Smooth muscle cell of the umbilical artery (primary cell): ENCODE measurements at places on chromosomes 13 and 19. TPM values are rescaled to one million over a fixed set of nuclear protein-coding genes. Genes with fewer than 3 reads are reported as not detected.

The CPAMD8 gene
- 0.23 and 0.59 TPM in 2 replicates for total RNA-seq

The THSD1 gene
- total RNA-seq = 10.1 and 12.1 TPM in 2 replicates

The TPTE2 gene
- not detected in 2 replicates for total RNA-seq

The CDX2 gene
- not detected in 2 replicates for total RNA-seq

The ZIC2 gene
- total RNA-seq = not detected in 2 replicates

The LGALS14 gene
- not detected in 2 replicates for total RNA-seq

The LILRA1 gene
- total RNA-seq = not detected in 2 replicates
